ENCODE measurements at places on chromosomes 6 and 20.

- DNase-seq = no peak
These were observed 34.0 kb upstream of the THBS2 start for GRCh38 chr6:169287675-169288074.

GRCh38 chr6:102355578-102355977 lies 962.1 kb downstream of the GRIK2 start:
- no peak for DNase-seq

- no peak for DNase-seq
These were observed 8.2 kb downstream of the SENP6 start for GRCh38 chr6:75609639-75610590.

DNA sequence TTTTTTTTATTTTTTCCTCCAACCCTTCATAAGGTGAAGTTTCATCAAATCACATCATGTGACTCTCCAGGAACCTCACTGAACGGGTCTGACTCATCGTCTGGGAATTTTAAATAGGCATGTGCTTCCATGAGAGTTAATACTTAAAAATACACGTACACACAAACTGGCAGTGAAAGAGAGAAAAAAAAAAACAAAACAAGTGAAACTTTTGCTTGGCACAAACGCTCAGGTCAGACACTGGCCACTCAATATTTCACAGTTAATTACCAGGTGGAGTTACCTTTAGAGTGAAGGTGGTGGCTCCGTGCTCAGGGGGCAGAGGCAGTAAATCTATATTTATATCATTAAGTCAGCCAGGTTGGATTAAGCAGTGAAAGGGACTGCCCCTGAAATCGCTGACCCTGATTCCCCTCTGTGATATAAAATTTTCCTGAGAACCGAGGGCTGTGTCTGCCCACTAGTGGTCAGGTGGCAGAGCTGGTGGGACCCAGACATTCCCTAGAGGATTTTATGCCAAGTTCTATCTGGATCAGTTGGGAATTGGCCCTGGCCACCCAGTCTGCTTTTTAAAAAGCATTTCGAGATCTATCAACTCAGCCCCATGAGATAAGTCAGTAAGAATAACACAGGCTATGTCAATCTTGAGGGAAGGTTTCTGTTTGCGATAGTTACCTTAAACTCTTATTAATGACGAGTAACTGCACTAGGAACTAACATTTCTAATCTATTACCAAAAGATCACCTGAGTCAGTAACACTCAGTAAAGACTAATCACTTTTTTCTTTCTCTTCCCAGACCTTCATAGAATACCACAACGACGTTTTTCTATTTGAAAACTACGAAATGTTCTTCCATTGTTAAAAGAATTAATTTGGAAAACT lies 259.1 kb downstream of the HDGFL1 start:
- DNase-seq = no peak

DNA sequence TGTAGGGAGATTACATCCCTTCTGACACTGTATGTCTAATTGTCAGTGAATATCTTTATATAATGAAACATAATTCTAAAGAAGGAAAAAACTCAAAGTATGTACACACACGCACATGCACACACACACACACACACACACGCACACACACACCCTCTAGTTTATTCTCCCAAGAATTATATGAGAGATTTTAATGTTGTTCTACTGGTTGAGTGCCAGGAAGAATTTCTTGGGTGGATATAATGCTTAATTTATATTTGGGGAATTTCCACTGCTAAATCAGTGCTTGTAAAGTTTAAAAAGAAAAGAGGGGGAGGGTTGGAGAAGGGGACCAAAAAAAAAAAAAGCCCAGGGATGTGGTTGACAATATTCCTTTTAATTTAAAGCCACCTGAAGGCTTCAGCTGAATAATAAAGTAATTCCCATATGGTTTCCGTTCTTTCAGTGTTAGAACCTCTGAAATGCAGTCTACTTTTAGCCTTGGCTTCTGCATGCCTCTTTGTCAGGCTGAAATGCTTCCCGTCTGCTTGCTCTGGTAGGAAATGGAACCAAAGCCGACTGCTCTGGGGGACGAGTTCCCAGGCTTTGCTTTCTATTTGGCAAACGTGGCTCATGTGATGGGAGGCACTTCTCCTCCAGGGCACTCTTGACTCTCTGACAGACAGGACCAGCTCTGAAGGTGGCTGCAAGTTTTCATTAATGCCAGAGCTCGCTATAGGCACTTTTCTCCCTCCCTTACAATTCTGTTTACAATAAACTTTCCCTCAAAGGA lies 225.4 kb downstream of the PRL start:
- DNase-seq = no peak

DNA sequence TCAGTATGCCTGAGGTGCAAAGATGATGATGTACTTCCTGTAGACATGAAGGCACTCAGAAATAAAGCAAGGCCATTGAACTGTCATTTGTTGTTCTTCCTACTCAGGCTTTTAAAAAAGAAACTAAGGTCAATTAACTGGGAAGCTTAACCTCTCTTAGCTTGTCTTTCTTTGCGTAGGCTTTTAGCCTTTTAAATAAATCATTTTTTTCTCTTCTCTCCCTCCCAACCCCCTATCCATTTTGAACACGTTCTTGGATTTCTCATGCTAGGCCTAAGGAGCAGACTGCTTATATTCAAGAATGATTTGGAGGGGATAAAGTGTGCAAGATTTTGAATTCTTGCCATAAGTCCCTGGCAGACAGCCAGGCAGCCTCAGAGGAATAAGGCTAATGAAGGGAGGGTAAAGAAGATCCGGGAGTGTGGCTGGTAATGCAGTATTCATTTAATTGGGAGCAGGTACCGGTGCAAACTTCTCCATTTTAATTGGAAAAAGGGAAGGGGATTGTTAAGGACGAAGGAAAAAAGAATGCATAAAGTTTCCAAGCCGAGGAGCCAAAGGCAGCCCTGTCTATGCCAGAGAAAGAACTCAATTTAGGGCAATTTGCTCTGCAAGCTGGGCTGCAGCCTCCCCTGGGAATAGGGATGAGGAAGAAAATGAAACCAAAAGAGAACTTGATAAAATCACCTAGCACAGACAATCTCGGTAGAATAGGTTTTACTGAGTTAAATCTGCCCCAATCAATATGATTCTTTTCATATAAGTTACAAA lies 343.8 kb upstream of the MMS22L start:
- no peak for DNase-seq
